ENCODE measurements at places on chromosomes 1 and 21. TPM values are rescaled to one million over a fixed set of nuclear protein-coding genes. Genes with fewer than 3 reads are reported as not detected.

The IGSF9 gene
- polyA plus RNA-seq, result 0.28 TPM

The CLCNKB gene
- not detected for polyA plus RNA-seq

The SH3BGRL3 gene
- polyA plus RNA-seq, result 44.5 TPM

The HES5 gene
- 0.56 TPM for polyA plus RNA-seq

The AGRN gene
- polyA plus RNA-seq, result 37.5 TPM

The MNDA gene
- polyA plus RNA-seq, result 2.9 TPM

The SLAMF9 gene
- polyA plus RNA-seq, result not detected

The PDE4B gene
- polyA plus RNA-seq, result 16.7 TPM

The MTFR1L gene
- polyA plus RNA-seq, result 69.7 TPM

The SERPINC1 gene
- 0.16 TPM for polyA plus RNA-seq

All from forelimb muscle (tissue), 1 donor.